M059J (cell line): ENCODE measurements at places on chromosomes 3 and 15.

GRCh38 chr15:48996276-48996675 lies 32.6 kb upstream of the SHC4 start:
- DNase-seq = no peak

DNA sequence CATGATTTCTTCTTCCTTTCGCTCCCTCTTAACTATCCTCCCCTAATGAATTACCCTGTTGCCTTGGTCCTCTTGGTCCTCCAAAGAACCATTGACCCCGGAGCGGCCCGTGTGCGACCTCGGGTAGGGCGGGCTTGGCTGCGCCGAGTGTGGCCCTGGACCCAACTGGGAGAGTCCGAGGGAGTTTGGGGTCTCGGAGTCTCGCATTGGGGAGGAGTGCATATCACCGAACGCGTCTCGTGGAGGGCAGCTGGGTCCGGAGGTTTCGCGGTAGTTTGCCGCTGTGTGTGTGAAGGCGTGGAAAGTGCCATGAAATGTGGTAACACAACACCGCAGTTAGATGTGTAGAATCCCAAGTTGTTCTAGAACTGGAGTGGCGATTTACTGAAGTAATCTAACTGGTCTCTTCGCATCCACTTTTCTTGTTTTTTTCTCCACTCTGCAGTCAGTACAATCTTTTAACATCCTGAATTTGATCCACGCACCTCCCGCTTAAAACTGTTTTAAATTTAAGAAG lies 363 bp downstream of the GTF2E1 start:
- peak; percentile 45 for DNase-seq

GRCh38 chr3:30189900-30190299 lies 416.5 kb upstream of the TGFBR2 start:
- no peak for DNase-seq

DNA sequence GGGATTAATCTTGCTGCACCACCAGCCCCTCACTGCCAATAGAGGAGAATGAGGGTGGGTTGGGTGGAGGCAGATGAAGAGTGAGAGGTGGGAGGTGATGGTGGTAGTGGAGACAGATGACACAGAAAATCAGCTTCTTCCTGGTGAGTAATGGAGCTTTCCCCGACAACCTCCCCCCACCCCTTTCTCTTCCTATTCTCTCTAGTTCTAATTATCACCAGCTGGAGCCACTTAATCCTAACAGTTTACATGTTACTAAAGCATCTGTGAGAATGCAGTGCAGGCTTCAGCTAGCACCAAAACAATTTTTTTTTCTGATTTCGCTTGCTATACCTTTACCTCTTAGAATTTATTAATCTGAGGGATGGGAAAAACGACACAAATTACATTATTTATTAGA lies 116.1 kb upstream of the DNAJC19 start:
- no peak for DNase-seq

- no peak for DNase-seq
Measured at GRCh38 chr3:12856626-12857025, 15.3 kb upstream of the RPL32 start.

- no peak for DNase-seq
Measured at GRCh38 chr15:93019090-93019489, 69.9 kb downstream of the RGMA start.

DNA sequence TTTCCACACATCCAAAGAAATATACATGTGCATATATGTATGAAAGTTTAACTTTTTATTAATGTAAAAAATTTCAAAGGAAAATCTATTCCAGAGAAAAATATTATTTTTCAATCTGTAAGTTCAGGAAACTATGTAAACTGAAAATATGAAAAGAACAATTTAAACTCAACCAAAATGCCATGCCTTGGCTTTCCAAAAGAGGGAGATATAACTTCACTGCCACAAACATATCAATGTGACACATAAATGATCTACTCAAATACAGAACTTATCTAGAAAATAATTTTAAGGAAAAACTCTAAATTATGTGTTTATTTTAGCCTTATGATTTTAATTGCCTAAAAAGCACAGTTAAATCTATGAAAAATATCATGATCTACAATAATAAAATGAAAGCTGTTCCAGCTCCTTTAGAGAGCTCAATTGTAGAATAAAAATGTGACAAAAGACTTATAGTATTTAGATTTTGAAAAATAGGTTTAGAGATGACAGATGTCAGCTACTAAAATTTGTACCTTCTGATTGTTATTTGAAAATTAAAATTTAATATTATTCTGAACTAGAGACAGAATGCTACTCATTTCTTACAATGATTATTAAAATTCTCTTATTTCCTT lies 94.8 kb downstream of the GBE1 start:
- peak; percentile 9 for DNase-seq

DNA sequence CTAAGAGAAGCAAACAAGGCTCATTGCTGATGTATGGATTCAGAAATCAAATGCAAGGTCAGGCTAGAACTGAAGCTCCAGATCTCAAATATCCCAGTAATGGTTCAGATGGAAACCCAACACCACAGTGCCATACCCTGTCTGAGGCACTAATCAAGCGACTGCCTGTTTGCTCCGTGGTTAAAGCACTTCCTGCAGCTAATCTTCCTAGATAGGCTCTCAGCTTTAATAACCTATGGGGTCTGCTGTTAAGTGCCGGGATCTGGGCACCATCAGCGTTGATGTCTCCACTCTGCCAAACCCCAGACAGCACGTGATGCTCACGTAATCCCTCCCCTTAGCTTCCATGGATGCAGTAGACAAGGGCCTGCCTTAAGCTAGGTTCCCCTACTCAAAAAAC lies 262.6 kb downstream of the MECOM start:
- DNase-seq = no peak

DNA sequence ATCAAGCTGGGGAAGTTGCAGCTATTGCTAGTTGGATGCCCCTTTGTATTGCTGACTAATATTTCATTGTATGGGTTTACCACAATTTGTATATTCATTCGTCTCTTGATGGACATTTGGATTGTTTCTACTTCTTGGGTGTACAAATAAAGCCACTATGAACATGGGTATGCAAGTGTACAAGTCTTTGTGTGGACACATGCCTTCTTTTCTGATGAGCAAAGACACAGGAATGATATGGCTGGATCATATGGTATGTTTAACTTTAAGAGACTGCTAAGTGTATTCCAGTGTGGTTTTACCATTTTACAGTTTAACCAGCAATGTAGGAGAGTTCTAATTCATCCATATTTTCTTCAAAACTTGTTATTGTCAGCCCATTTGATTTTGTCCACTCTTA lies 32.2 kb downstream of the NECTIN3 start:
- no peak for DNase-seq

GRCh38 chr3:142735462-142735861 lies 11.6 kb downstream of the TRPC1 start:
- no peak for DNase-seq

- no peak for DNase-seq
Measured at GRCh38 chr3:40615110-40615915, 90.6 kb downstream of the ZNF621 start.

DNA sequence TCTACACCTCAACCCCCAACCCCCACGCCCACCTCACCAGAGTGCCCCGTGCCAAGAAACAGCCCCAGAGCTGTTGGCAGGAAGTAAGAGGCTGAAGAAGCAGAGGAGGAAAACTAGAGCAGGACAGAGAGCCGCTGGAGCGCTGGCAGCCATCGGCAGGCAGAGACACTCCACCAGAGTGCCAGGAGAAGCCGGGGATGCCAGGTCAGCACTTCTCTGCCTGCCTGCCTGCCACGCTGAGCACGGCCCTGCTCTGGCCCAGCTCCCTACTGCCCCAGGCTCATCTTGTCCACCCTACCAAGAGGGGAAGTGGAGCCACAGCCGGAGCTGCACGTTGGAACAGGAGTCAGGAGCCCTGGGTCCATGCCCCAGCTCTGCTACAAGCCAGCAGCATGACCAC lies 29.7 kb downstream of the CACNA2D2 start:
- DNase-seq = no peak

DNA sequence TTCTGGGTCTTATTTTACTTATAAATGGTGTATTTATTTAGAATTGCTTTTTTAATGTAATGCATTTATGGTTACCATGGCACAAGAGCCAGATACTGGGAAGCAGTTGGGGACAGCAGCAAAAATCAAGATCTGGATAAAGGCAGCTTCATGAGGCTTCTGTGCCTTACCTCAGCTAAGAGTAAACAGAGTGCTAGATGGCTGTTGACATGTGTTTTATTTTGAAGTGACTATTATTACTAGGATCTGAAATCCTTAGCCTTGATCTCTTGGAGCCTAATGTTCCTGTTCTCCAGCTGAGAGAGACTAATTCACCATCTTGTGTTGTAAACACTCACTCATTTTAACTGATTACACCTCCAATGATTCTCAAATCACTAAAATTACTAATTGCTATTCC lies 317.8 kb downstream of the LPP start:
- no peak for DNase-seq

GRCh38 chr15:73997986-73998385 lies 3.5 kb downstream of the PML start:
- no peak for DNase-seq

- DNase-seq = peak; percentile 66
Measured at GRCh38 chr3:112984485-112984884, 6.3 kb upstream of the GTPBP8 start.

GRCh38 chr3:177196008-177196455 lies 1.2 kb downstream of the TBL1XR1 start:
- DNase-seq = peak; percentile 51

DNA sequence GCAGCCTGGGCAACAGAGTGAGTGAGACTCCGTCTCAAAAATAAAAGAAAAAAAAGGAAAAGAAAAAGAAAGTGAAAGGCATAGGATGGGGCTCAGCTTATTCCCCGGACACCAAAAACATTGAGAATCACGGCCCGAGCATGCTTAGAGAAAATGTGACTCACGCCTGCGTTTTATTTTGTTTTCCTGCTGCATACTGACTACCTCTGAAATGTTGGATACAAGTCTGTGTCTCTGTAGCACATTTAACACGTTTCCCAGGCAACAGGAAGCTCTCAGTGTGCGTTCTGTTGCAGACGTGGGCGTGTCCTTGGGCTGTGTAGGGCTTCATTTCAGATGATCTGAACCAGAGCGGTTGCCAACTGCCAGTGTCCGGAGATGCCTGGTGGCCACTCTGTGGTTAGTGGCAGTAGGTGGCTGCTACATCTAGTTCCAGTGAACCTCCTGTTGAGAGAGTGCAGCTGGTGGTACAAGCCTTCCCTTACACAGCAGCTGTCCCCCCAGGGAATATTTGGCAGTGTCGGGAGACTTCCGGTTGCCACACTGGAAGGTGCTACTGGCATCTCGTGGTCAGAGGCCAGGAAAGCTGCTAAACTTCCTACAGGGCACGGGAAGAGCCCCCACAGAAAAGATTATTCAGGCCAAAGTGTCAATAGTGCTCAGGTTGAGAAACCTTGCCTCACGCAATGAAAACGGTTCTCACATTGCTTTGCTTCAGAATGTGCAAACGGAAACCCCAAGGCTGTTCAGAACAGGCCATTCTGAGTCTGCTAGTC lies 3.0 kb downstream of the SLC51A start:
- DNase-seq = peak; percentile 99

DNA sequence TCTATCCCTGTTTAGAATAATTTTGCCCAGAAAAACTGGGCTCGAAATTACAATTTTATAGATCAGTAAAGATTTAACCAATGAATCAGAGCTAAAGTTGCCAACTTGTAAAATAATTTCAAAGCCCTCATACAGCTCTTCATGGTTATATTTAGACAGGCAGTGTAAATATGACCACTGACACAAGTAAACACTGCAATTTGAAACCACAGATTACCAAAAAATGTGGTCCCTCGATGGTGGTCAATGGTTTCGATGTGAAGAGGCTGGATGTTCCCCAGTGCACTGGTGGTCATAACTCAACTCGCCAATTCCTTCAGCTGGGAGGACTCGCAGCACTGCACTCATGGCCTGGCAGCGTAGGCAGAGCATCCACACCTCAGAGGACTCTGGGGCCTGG lies 28.6 kb downstream of the LRTM1 start:
- no peak for DNase-seq
